AG09309 (cell line): ENCODE measurements at places on chromosomes 12 and 14.
A peak's percentile ranks its signal among the peaks of the same experiment; 100 is the strongest.

GRCh38 chr12:76860256-76860655 is 18.6 kb downstream of the CSRP2 start:
- DNase-seq, result no peak

DNA sequence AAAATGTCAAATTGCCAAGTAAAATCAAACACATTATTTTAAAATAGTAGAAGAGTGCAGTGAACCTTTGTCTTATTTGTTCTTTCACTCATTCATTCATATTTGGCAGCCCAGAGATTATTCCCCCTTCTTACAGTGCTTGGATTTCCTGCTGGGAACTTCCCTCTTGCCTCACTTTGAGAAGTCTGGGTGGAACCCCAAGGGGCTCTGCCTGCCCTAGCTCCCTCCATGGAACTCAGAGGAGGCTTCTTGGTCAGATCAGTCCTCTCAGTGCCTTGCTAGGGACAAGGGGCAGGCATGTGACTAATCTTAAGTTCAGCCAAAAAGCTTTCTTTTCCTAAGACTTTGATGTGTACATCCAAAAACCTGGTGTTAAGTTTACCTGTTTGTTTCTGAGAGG is 84.7 kb upstream of the OVCH1 start:
- DNase-seq, result no peak

DNA sequence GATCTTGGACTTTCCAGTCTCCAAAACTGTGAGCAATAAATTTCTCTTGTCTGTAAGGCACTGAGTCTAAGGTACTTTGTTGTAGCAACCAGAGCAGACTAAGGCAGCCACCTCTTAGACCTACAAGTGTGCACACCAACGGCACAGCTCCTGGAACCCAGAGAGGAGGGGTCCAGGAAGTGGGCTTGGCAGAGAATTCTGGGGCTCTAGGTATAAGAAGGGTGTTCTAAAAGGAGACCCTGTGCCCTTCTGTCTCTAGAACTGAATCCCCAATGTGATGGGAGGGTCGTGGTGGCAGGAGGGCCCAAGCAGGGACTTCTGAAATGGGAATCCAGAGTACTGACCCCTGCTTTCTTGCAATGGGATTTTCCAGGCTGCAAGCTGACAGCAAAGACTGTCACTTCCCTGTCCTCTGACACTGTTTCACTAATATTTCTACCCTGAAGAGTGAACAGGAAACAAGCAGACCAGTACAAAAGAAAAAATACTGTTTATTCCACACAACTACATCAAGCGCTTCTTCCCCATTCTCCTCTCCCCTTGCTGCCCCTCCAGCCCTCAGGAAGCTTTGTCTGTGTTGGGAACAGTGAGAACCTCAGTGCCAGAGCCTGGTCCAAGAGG is 13.6 kb upstream of the TFCP2 start:
- no peak for DNase-seq

GRCh38 chr12:106086696-106087095 is 52.1 kb downstream of the NUAK1 start:
- no peak for DNase-seq

GRCh38 chr12:120012067-120012621 is 23.1 kb downstream of the BICDL1 start:
- DNase-seq, result no peak

DNA sequence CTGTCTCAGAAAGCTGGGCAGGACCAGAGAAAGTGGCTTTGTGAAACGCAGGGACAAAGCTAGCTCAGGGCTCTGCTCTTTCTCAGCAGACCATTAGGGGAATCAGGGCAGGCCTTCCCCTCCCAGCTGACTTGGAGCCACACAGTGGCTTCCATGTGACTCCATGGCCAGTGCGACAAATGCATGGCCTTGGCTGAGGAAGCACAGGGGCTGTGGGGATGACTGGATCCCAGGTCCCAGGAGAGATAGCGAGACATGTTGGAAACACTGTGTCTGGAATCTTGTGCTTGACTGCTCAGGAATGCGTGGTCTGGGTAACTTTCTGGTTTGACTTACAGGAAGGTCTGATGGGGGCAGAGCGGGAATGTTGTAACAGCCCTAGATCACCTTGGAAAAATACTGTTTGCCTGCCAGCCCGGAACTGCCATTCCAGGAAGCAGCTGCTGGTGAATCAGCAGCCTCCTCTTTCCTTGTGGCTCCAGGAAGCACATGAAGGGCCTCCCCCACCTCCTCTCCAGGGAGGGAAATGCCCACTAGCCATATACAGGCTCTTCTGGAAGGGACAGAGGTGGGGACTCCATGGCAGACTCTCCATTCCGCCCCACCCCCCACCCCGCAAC is 133.5 kb upstream of the HIF1A start:
- peak; percentile 97 for DNase-seq

DNA sequence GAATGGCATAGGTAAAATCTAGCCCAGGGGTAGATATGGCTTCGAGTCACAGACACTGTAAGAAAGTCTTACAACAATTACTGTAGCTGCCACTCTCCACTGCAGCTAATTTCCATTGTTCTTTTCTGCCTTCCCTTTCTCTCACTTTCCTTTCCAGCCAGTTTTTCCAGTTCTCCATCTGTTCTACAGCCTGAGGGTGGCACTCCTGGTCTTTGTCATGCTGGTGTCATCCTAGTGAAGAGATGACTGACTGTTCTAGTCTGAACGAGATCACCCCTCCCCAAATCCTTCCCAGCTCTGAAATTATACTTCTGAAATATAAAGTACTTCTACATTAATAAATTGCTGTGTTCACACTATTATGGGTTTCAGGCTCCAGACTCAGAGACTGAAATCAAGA is 74.2 kb upstream of the CSRP2 start:
- DNase-seq, result no peak

GRCh38 chr14:61225344-61225743 is 55.8 kb downstream of the TMEM30B start:
- DNase-seq, result no peak

GRCh38 chr12:125330645-125331341 is 265.6 kb downstream of the AACS start:
- no peak for DNase-seq

- DNase-seq, result no peak
Observed at GRCh38 chr14:93185349-93185720, 218 bp downstream of the LYSET start.

- no peak for DNase-seq
Observed at GRCh38 chr14:76320975-76321374, 55.0 kb upstream of the ESRRB start.
